GM19239 (cell line): ENCODE measurements at places on chromosomes 12 and 14.

DNA sequence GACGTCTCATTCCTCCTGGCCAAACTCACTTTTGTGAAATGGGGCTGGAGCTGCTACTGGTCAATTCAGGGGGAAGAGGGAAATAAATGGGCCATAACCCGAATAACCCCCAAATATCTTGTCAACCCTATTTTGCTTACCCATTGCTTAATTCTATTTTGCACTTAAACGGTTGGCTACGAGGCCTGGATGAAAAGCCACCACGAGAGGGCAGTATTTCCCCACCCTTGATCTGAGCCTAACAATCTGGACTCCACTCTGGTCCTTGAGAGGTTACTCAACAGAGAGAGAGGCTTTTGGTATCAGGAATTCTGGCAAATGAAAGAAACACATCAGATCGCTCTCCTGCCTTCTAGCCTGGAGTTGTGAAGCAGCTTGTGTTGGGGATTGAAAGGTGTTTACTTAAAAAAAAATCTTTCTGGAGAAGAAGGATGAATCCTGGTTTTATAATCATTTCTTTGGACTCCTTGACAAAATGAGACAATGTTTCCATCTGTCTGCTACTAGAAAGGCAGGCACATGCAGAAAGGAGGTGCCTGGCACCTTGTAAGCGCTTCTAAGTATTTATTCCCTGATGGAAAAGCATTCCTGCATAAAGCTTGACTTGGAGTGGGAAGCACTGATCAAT is 22.4 kb upstream of the FBXO21 start:
- DNase-seq = peak; percentile 67

GRCh38 chr12:28460420-28461130 is 270.3 kb downstream of the CCDC91 start:
- no peak for DNase-seq

GRCh38 chr12:115249671-115250278 is 565.8 kb upstream of the TBX3 start:
- no peak for DNase-seq

GRCh38 chr12:104010606-104011169 is 39.3 kb downstream of the GLT8D2 start:
- DNase-seq = no peak

- DNase-seq = no peak
Measured at GRCh38 chr12:28507033-28507432, 316.8 kb downstream of the CCDC91 start.

- DNase-seq = no peak
Measured at GRCh38 chr14:85616386-85616885, 86.5 kb downstream of the FLRT2 start.

GRCh38 chr12:59833408-59833807 is 237.6 kb downstream of the SLC16A7 start:
- no peak for DNase-seq
